ENCODE measurements at places on chromosomes 12 and 14. TPM values are rescaled to one million over a fixed set of nuclear protein-coding genes. Genes with fewer than 3 reads are reported as not detected.

PPP4R4 gene
- 17.3 TPM for total RNA-seq

POTEG gene
- total RNA-seq = not detected

FAM222A gene
- 0.72 TPM for total RNA-seq

CAPZA3 gene
- not detected for total RNA-seq

ATP23 gene
- total RNA-seq = 14.7 TPM

CLEC4D gene
- total RNA-seq = not detected

NUBPL gene
- 9.8 TPM for total RNA-seq

TAS2R10 gene
- total RNA-seq = 0.31 TPM

PRH2 gene
- total RNA-seq = not detected

WNT1 gene
- total RNA-seq = not detected

PTPRB gene
- total RNA-seq = 0.42 TPM

SLC4A8 gene
- 0.30 TPM for total RNA-seq

ZBTB42 gene
- 2.3 TPM for total RNA-seq

ACOT6 gene
- total RNA-seq = not detected

SLC7A8 gene
- 61.2 TPM for total RNA-seq

SLC25A47 gene
- total RNA-seq = not detected

NKX2-1 gene
- not detected for total RNA-seq

SERPINA4 gene
- total RNA-seq = not detected

FAM181A gene
- 0.80 TPM for total RNA-seq

GALC gene
- 17.9 TPM for total RNA-seq

LRTM2 gene
- not detected for total RNA-seq

SLC38A4 gene
- total RNA-seq = 0.27 TPM

GALNT6 gene
- total RNA-seq = 72.2 TPM

PITPNM2 gene
- total RNA-seq = 4.1 TPM

TMTC2 gene
- total RNA-seq = 3.1 TPM

CCDC196 gene
- total RNA-seq = not detected

GYS2 gene
- total RNA-seq = not detected

GALNT8 gene
- 0.23 TPM for total RNA-seq

NRXN3 gene
- total RNA-seq = 0.27 TPM

PMCH gene
- total RNA-seq = not detected

PTPRQ gene
- not detected for total RNA-seq

PDZRN4 gene
- total RNA-seq = not detected

ACSS3 gene
- 6.4 TPM for total RNA-seq

UBE2N gene
- total RNA-seq = 129 TPM

GNG2 gene
- total RNA-seq = 0.55 TPM

GPR65 gene
- not detected for total RNA-seq

KIF5A gene
- total RNA-seq = 0.08 TPM

AQP6 gene
- 0.47 TPM for total RNA-seq

TMEM30B gene
- total RNA-seq = 13.0 TPM

PYGL gene
- 315 TPM for total RNA-seq

RNASE4 gene
- 10.7 TPM for total RNA-seq

IL26 gene
- total RNA-seq = not detected

MYF6 gene
- not detected for total RNA-seq

RAD9B gene
- 0.19 TPM for total RNA-seq

TULP3 gene
- total RNA-seq = 18.8 TPM

IFNG-AS1 gene
- not detected for total RNA-seq

CAPS2 gene
- 1.6 TPM for total RNA-seq

RNU4-1 gene
- under 0.01 TPM for total RNA-seq

RESF1 gene
- total RNA-seq = 11.2 TPM

ANO2 gene
- not detected for total RNA-seq

CLEC6A gene
- not detected for total RNA-seq

IFI27 gene
- 0.95 TPM for total RNA-seq

KLHDC1 gene
- 2.1 TPM for total RNA-seq

BMAL2 gene
- 75.8 TPM for total RNA-seq

LALBA gene
- total RNA-seq = not detected

NPFF gene
- not detected for total RNA-seq

SCN8A gene
- 0.23 TPM for total RNA-seq

All from hair follicular keratinocyte (primary cell).